Muscle of leg (tissue), 16 donors: ENCODE measurements at places on chromosomes 3 and 15. TPM values are rescaled to one million over a fixed set of nuclear protein-coding genes. Genes with fewer than 3 reads are reported as not detected.

GRCh38 chr3:156761007-156761406 lies 65.1 kb upstream of the LEKR1 start:
- peak; percentile 43 for DNase-seq

- peak; percentile 15 for DNase-seq
Measured at GRCh38 chr3:150252462-150252861, 155.6 kb upstream of the TSC22D2 start.

- peak; percentile 36 for DNase-seq
Measured at GRCh38 chr3:150129166-150129565, 158.5 kb upstream of the PFN2 start.

DNA sequence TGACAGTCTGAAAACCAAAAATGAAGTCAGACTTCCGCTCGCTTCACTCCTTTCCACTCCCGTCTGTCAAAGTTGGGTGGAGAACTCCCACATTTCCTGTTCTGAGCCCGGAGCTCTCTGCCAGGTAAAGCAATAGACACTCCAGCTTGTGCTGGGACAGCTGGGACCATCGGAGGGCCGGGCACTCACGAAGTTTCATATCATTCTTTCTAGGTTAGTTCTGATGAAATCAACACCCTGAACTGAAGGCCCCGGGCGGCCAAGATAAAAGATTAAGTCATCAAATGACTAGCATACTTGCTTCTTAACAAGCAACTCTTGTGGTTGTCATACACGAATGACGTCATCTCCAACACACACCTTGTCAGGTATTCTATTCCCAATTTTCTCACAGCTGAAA lies 42.1 kb downstream of the MAGI1 start:
- DNase-seq = no peak

- no peak for DNase-seq
Measured at GRCh38 chr15:57037548-57037947, 119.1 kb downstream of the TCF12 start.

- DNase-seq = no peak
Measured at GRCh38 chr3:56383092-56383491, 85.2 kb downstream of the ERC2 start.

DLEC1 gene
- polyA plus RNA-seq = 0.32 TPM

ALDH1A2 gene
- 35.9 TPM for polyA plus RNA-seq
